ENCODE measurements at places on chromosomes 16 and 17.
A peak's percentile ranks its signal among the peaks of the same experiment; 100 is the strongest.

DNA sequence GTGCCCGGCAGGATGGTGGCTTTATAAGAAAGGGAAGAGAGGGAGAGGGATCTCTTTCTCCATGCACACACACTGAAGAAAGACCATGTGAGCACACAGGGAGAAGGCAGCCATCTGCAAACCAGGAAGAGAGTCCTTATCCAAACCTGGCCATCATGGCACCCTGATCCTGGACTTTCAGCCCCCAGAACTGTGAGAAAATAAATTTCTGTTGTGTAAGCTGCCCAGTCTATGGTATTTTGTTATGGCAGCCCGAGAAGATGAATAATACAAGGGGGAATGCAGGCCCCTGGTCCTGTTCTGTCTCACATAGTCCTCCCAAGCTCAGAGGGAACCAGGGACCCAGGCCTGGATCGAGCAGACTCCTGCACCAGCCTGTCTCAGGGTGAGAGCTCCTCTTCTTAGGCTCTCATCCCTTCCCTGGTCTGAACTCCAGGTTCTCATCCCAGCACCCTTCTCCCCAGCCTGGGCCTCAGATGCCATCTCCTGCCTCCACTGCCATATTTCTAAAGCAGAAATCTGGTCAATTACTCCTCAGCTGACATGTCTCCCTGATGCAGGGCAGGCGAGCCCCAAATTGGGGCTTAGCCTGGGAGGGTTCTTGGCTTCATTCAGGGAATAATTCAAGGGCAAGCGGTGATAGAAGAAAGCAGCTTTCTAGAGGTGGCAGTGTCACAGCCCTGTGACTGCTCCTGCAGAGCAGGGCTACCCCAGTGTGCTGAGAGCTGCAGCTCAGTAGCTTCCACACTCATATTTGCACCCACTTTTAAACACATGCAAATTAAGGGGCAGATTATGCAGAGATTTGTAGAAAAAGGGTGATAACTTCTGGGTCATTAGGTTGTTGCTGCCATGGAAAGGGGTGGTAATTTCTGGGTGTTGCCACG lies 28.8 kb downstream of the IGFBP4 start:
- no peak for DNase-seq

- DNase-seq, result no peak
Observed at GRCh38 chr16:85757341-85757822, 6.5 kb upstream of the C16orf74 start.

- no peak for DNase-seq
Observed at GRCh38 chr17:7074931-7075330, 5.1 kb downstream of the CLEC10A start.

DNA sequence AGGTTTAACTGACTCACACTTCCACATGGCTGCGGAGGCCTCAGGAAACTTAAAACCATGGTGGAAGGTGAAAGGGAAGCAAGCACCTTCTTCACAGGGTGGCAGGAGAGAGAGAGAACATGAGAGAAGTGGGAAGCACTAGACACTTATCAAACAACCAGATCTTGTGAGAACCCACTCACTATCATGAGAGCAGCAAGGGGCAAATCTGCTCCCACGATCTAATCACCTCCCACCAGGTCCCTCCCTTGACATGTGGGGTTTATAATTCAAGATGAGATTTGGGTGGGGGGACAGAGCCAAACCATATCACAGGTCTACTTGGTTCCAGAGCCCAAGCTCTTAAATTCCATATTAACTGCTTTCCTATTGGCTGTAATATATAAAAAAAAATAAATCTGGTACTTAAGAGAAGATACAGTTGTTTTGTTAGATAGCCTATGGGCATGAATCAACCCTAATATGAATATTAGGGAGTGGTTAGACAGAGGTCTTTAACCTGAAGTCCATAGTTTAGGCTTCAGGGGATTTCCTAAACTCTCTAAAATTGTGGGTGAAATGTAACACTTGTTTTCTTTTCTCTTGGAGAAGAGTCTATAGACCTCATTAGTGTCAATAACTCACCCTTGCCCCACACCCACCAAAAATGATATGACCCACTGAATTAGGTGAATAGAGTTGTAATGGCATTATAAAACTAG lies 56.7 kb downstream of the SKAP1 start:
- no peak for DNase-seq

DNA sequence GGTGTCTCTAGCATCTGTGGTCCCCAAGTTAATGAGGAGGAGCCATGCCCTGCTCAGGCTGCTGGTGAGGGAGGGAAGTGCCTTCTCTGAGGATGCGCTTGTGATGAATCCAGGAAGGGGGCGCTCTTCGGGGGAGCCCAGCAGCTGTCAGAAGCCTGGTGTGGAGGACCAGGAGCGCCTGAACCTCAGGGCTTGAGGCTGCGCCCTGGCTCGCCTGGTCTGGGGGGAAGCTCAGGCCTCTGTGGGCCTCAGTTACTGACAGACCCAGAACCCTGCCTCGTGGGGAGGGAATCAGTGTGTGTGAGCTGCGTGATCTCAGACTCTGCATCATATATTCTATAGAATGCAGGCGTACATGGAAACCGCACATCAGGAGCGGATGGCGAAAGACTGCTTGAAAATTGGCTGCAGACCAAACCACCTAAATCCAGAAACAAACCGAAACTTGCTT lies 126.1 kb downstream of the SEC14L1 start:
- no peak for DNase-seq

DNA sequence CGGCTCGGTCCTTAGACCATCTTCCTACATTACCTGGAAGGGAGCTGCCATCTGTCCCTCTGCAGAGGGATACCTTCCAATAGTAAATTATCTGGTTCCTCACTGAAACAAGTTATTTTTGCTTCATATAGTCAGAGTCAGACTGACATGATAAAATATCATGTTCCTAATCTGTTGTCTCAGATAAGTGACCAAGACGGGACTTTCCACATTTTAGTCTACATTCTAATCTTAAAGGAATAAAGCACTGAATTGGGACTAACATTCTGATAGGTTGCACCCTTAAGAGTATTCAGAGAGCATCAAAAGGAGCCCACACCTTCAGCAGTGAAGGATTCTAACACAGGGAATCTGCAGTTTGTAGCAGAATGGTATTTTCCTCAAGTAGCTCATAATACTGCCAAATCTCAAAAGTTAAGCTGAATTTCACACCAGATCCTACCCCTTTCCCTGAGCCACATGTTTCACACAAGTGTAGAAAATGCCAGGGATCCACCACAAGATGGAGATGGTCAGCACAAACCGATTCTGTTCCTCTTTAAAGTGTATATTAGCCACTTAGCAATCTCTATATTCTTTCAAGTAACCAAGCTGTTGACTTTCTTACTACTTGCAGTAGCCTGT lies 13.4 kb downstream of the GINS2 start:
- DNase-seq, result no peak

GRCh38 chr17:67769231-67769630 lies 51.5 kb downstream of the NOL11 start:
- DNase-seq, result no peak

DNA sequence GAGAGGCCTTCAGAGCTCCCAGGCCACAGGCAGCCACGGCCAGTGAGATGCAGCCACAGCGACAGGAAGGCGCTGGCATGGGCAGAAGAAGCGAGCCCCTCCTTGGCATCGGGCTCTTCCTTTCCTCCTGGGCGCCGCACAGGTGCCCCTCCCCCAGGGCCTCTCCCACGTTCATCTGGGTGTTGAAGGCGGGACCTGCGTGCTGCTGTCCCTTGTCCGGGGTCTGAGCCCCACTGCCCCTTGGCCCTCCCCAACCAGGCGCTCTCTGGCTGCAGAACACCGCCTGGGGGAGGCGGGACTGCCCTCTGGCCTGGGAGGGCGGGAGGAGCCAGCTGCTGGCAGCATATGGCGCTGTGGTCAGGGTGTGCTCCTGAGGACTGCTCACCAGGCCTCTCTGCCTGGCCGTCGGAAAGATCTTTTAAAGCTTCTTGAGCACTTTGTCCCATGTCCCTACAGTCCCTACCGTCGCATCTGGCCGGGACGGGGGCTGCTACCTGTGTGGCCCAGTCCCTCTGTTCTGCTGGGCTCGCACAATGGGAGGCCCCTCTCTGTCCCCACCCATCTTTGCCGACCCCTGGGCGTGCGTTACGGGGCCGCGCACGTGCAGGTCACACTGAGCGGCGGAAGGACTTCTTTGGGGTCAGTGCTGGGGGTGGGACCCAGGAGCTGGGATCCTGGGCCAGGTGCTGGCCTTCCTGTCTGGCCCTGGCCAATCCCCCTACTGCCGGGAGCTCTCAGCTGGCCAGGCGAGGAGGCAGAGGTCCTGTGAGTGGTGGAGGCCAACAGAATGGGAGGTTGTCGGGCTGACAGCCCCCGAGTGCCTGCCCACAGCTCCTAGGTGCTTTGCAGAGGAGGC lies 1.7 kb downstream of the SLC25A10 start:
- no peak for DNase-seq

GRCh38 chr17:78172249-78173051 lies 4.1 kb downstream of the SYNGR2 start:
- no peak for DNase-seq

DNA sequence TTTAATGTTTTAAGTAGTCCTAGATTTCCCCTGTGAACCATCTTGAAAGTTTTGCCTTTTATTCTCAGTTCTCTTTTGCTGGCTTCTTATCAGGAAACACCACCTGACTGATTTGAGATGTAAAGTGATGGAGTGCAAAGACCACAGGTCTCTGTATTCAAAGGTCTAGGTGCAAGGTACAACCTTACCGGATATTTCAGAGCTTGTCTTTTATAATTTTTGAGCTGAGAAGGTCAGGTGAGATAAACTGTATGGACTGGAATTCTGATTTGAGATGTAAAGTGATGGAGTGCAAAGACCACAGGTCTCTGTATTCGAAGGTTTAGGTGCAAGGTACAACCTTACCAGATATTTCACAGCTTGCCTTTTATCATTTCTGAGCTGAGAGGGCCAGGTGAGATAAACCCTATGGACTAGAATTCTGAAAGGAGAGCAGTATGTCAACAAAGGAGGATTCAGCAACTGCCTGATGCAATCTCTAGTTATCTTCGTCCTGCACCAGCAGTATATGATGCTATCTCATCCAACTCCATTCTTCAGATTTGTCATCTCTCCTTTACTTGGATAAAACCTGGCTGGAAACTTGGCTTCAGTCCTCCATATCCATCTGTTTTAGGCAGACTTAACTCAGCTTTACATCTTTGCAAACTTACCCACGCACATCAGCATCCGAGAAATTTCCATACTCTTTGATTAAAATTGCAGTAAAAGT lies 64.3 kb downstream of the CENPV start:
- DNase-seq, result no peak

DNA sequence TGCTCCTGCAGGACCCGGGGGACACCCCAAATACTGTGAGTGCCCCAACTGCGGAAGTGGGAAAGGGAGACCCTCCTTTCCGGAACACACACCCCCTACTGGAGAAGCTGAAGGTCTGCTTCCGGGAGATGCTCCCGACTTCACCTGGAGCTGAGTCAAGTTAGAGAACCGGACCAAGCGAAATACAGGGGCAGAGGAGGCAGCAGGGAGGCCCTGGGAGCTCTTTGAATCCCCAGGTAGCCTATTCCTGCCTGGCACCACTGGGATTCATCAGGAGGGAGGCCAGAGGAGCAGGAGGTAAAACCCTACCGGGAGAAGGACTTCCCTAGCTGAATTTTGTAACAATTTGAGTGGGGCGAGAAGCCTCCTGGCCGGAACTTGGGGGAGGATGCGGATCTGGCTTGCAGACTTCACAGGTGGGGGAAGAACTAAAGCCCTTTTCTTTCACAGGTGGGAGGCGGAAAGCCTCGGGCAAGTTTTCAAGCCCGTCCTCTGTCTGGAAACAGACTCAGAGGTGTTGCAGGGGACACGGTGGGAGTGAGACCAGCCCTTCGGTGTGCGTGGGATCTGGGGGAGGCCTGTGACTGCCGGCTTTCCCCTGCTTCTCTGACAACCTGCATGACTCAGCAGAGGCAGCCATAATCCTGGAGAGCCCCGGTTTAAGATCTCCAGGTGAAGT lies 22.4 kb upstream of the TEKT1 start:
- peak; percentile 19 for DNase-seq

DNA sequence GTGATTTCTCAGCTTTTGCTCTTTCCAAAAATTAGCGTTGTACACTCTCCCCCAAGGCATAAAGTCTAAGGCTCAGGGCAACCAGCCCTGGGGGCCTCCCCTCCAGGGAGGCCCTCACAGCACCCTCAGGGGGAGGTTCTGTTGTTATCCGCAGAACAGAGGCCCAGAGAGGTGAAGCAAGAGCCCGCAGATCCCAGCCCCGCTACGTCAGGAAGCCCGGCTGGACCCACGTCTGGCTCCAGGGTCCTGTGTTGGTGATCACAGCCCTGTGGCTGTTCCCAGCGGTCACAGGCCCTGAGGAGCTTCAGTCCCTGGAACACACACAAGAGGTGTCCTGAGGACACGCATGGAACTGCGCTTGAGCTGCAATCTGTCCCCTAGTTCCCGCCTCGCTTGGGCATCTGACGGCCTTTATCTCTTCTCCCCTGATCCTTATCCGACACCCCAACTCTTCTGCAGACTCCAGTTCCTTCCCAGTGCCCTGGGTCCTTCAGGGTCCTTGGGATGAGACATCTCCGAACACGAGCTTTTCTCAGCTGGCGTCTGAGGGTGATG lies 1.1 kb upstream of the ZG16B start:
- DNase-seq, result no peak

- no peak for DNase-seq
Observed at GRCh38 chr17:4147751-4148310, 4.8 kb downstream of the CYB5D2 start.

DNA sequence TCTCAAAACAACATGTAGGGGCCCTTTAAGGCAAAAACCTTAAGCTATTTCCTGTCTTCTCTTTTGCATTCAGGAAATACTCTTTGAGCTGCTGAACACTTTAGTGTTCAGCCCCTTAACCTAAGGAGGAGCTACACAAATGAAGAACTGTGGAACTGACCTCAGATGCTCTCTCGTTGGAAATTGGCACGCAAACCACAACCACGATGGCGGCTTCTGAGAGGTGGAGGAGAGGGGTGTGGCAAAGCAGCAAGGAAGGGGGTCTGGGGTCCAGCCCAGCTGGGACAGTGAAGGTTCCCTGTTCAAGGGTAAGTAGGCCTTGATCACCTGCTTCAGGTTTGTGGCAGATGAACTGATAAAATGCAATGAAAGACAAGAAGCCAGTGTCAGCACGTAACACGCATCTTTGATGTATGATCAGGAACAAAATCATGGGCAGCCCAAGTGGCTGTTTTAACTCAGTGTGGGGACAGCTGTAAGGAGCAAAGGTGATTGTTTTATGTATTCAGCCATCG lies 291.6 kb upstream of the TNRC6C start:
- peak; percentile 30 for DNase-seq

GRCh38 chr17:81419319-81419885 lies 24.1 kb downstream of the BAHCC1 start:
- DNase-seq, result no peak

- DNase-seq, result no peak
Observed at GRCh38 chr17:57629470-57629869, 115.6 kb downstream of the CCDC182 start.

Data from activated T-cell treated with anti-CD3 and anti-CD28 coated beads for 4 hours (primary cell).